Stimulated activated naive B cell treated with anti-CD40 and anti-IgM and Interleukin-4, amounts not matched to agents 10 μg/mL and 1 μg/mL and 100 μg/mL, for 72 hours (primary cell): ENCODE measurements at places on chromosomes 2 and 18.

DNA sequence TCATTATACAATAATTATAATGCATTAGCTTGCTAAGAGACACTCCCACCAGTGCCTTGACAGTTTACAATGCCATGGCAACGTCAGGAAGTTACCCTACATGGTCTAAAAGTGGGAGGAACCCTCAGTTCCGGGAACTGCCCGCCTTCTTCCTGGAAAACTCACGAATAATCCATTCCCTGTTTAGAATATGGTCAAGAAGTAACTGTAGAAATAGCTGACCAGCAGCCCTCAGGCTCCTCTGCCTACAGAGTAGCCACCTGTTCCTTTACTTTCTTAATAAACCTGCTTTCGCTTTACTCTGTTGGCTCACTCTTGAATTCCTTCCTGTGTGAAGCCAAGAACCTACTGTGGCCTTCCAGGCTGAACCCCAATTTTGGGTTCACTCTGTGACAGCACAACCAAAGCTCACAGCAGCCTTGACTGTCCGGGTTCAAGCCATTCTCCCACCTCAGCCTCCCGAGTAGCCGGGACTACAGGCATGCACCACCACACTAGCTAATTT, 20.0 kb upstream of the PTPN2 start:
- no peak for DNase-seq
- peaks cover 23% of the 10 kb centered on the region for H3K27me3 ChIP-seq
- no peaks in the 10 kb centered on the region for H3K36me3 ChIP-seq

- H3K36me3 ChIP-seq, result peaks cover 35% of the 10 kb centered on the region
Measured at GRCh38 chr2:239337877-239338484, 62.8 kb downstream of the HDAC4 start.

GRCh38 chr18:46400449-46400848, 256.6 kb downstream of the LOXHD1 start:
- DNase-seq, result no peak
- peaks cover 4% of the 10 kb centered on the region for H3K4me1 ChIP-seq

- H3K27ac ChIP-seq, result no peak overlapping the region
- no peaks in the 10 kb centered on the region for H3K36me3 ChIP-seq
- no peak overlapping the region for H3K4me3 ChIP-seq
- H3K4me1 ChIP-seq, result no peaks in the 10 kb centered on the region
- no peak for DNase-seq
Measured at GRCh38 chr18:25449046-25449445, 97.1 kb upstream of the ZNF521 start.

DNA sequence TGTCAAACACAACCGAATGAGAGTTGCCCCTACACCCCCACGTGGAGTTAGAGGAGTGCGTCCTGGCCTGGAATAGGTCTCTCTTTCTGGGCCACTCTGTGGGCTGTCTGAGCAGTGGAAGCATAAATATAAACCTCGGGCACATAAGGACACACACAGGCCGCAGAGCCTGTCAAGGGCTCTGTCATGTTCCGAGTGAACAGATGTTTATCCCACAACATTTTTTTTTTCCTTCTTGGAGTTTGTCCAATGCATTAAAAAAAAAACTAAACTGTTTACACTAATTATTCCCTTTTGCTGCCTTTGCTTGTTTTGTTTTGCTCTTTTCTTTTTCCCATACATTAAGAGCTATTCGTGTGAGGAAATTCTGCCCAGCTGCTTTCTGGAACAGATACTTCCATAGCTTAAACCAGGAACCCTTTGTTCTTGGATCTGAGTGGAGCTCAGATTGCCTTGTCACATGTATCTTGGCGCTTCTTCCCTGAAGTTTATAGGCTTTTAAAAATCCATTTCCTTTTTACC, 228.3 kb upstream of the FOSL2 start:
- H3K4me3 ChIP-seq, result no peak overlapping the region
- H3K36me3 ChIP-seq, result peaks cover 6% of the 10 kb centered on the region
- no peaks in the 10 kb centered on the region for H3K27me3 ChIP-seq
- H3K27ac ChIP-seq, result no peak overlapping the region
- no peaks in the 10 kb centered on the region for H3K4me1 ChIP-seq

DNA sequence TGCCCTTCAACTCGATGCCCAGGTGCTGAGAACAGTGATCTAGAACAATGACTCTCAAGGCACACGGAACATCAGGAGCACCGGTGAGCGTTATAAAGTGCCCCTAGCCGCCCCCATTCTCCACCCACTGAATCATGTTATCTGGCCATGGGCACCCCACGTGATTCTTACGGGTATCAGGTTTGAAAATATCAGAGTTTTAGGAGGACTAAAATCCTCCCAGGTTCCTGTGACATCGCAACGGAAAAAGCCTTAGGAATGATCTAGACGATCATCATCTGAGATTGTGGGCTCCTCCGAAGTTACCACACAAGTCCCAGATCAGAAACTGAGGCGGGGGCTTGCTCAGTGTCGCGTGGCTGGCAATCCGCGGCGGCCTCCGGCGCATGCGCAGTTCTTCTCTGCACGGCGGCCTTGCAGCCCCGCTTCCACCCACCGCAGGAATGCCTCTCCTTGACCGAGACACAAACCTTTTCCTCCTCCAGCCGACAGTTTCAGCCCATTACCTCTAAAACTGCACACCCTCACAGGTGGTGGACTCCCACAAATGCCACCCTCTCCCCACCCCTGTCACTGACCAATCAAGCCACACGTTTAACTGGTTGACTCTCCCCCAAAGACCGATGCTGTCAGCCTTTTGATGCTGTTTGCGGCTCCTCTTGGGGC, 5.8 kb upstream of the MRPL33 start:
- H3K36me3 ChIP-seq, result no peaks in the 10 kb centered on the region
- H3K4me3 ChIP-seq, result peak overlapping the region; percentile 62
- peaks cover 50% of the 10 kb centered on the region for H3K27me3 ChIP-seq
- H3K4me1 ChIP-seq, result peaks cover 11% of the 10 kb centered on the region
- H3K27ac ChIP-seq, result peak overlapping the region; percentile 81
- DNase-seq, result peak; percentile 18

- H3K27ac ChIP-seq, result peak overlapping the region; percentile 37
- no peak overlapping the region for H3K4me3 ChIP-seq
- DNase-seq, result no peak
- H3K4me1 ChIP-seq, result peaks cover 67% of the 10 kb centered on the region
- peaks cover 43% of the 10 kb centered on the region for H3K36me3 ChIP-seq
- no peaks in the 10 kb centered on the region for H3K27me3 ChIP-seq
Measured at GRCh38 chr2:134140251-134140661, 113.6 kb upstream of the MGAT5 start.

- no peaks in the 10 kb centered on the region for H3K36me3 ChIP-seq
- no peak overlapping the region for H3K4me3 ChIP-seq
- H3K4me1 ChIP-seq, result no peaks in the 10 kb centered on the region
- no peak overlapping the region for H3K27ac ChIP-seq
- DNase-seq, result no peak
Measured at GRCh38 chr2:226552571-226553285, 246.9 kb downstream of the IRS1 start.

DNA sequence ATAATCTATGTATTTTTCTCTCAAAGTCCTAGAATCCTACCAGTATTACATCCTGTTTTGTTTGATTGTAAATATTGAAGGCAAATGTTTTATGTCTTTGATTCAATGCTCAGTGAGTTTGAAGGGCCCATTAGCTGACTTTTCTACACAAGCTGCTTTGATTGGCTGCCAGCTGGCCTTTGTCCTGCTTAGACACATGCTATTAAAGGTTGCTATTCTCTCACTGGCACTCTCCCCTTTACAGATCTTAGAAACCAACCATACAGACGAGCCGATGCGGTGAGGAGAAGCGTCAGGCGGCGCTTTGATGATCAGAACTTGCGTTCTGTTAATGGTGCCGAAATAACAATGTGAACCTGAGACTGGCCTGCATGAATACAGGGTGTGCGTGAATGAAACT, 69.7 kb downstream of the PRPF40A start:
- H3K4me1 ChIP-seq, result no peaks in the 10 kb centered on the region
- peak overlapping the region; percentile 28 for H3K27ac ChIP-seq
- H3K4me3 ChIP-seq, result no peak overlapping the region
- no peaks in the 10 kb centered on the region for H3K27me3 ChIP-seq
- peaks cover 16% of the 10 kb centered on the region for H3K36me3 ChIP-seq
- no peak for DNase-seq

DNA sequence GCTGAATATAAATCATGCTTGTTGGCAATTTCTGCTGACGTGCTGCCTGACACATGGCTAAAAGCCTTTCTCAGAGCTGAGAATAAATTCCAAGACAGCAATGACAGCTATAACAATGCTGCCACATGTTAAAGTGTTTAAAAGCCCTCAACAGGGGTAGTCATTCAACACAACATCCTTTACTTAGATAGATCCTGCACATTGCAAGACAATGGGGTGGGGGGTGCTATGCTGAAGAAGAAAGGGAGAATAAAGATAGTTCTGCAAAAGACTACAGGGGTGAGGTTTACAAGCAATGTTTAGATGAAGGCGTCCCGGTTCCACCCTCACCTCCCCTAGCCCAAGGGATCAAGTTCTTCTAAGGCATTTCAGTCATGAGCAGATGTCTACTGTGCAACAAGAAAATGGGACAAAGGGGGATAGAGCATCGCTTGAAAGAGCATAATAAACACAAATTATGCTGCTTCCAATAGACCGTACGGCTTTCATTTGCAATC, 291.0 kb upstream of the ACVR2A start:
- H3K4me1 ChIP-seq, result no peaks in the 10 kb centered on the region
- no peak for DNase-seq
- H3K4me3 ChIP-seq, result no peak overlapping the region
- no peak overlapping the region for H3K27ac ChIP-seq

GRCh38 chr18:22640281-22640842, 222.6 kb upstream of the CTAGE1 start:
- H3K4me3 ChIP-seq, result no peak overlapping the region
- no peaks in the 10 kb centered on the region for H3K36me3 ChIP-seq
- no peak overlapping the region for H3K27ac ChIP-seq

DNA sequence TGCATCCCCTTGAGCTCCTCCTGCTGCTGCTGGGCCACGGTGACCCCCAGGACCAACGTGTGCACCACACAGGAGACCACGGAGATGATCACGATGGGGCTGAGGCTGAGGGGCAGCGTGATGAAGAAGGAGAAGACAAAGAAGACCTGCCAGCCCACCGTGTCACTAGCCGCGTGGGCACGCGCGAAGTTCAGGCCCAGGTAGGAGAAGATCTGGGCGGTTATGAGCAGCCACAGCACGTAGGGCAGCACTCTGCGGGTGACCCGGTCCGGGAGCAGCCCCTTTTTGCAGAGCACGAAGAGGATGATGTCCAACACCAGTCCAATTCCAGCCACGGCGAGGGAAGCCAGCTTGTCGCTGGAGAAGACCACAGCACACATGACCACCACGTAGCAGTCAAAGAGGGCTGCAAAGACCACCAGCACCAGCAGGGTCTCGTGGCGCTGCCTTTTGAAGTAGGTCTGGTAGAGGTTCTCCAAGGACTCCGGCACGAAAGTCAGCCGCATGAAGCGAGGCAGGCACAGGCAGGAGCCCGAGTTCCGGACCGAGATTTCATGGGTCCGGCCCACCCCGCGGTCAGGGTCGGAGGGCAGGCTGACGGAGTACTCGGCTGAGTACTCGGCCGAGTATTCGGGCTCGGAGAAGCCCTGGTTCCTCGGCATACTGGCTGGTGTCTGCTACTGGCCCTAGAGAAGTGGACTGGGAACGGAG, 1.6 kb downstream of the ADCY3 start:
- peaks cover 23% of the 10 kb centered on the region for H3K36me3 ChIP-seq
- H3K4me1 ChIP-seq, result peaks cover 37% of the 10 kb centered on the region
- peak overlapping the region; percentile 77 for H3K4me3 ChIP-seq
- no peaks in the 10 kb centered on the region for H3K27me3 ChIP-seq
- no peak for DNase-seq
